COR-L47 (cell line): ENCODE measurements at places on chromosomes 4 and X.

GRCh38 chr4:163048447-163048846 lies 118.2 kb downstream of the NAF1 start:
- DNase-seq = peak; percentile 46

- no peak for DNase-seq
These were observed 813 bp downstream of the TLR7 start for GRCh38 chrX:12867685-12868084.

DNA sequence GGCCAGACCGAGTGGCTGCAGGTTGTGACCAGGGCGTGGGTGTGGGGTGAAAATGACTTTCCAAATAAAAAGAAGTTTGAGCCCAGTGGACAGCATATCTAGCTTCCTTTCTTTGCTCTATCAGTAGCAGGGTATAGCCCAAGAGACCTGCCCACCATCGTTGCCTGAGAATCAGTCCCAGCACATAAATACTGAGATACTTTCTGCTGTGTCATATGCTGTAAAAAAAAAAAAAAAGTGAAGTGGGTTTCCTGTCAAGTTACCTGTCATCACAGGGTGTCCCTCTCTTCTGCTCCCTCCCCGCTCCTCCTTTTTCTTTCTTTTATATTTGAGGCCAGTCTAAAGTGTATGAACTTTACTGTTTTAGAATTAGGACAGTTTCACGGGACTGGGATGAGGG lies 330.3 kb upstream of the BOD1L1 start:
- no peak for DNase-seq

DNA sequence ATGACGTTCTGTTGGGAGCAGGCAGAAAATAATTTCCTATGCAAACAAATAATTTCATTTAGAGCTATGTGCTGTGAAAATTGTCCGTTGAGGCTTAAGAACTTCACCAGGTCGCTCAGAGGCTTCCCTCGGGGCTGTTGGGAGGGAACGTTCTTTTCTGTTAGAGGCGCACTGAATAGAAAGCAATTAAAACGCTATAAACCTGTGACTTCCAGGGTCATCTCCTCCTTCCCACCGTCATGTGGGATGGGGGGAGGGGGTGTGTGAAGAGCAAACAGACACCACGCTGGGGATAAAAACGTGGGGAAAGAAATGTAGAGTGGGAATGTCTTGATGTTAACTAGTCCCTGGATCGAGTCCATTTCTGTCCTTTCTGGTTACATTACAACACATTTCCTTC lies 35.2 kb upstream of the ZNF518B start:
- peak; percentile 19 for DNase-seq

DNA sequence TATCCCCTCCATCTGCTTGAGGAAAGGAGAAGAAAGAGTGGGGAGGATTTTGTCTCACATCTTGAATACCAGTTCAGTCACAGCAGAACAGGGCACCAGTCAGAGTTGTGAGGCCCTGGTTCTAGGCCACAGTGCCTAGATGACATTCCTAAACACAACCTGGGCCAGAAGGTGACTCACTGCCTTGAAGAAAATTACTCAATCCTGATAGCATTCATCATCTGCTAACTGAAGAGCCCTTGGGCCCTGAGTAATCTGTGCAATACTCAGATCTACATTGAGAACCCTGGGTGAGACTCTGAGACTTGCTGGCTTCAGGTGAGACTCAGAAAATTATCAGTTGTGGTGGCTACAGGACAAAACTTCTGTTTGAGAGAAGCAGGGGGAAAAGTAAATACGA lies 20.5 kb upstream of the PRR32 start:
- DNase-seq = no peak
